Osteoblast (primary cell): ENCODE measurements at places on chromosomes 6 and 20. TPM values are rescaled to one million over a fixed set of nuclear protein-coding genes. Genes with fewer than 3 reads are reported as not detected.

Gene GSTA2
- total RNA-seq: not detected in 2 replicates

Gene VSX1
- total RNA-seq: not detected in 2 replicates

Gene PABPC1L
- 11.2 and 15.6 TPM in 2 replicates for total RNA-seq

Gene FAM184A
- under 0.01 and 0.36 TPM in 2 replicates for total RNA-seq

Gene BFSP1
- 1.8 and 2.9 TPM in 2 replicates for total RNA-seq

Gene C6orf15
- total RNA-seq: not detected in 2 replicates

Gene TRIM31
- total RNA-seq: not detected in 2 replicates

Gene CUL7
- total RNA-seq: 46.9 and 48.5 TPM in 2 replicates

Gene SAMD5
- 0.59 and 1.1 TPM in 2 replicates for total RNA-seq

Gene SAMD3
- 0.72 and 3.5 TPM in 2 replicates for total RNA-seq

Gene MATN4
- under 0.01 TPM in 1 of 2 replicates, not detected in the other for total RNA-seq

Gene DCDC2
- total RNA-seq: under 0.01 TPM in 2 replicates

Gene SPATA25
- total RNA-seq: 1.2 and 1.4 TPM in 2 replicates

Gene DHX16
- 25.6 and 26.1 TPM in 2 replicates for total RNA-seq

Gene TFB1M
- total RNA-seq: 18.8 and 23.3 TPM in 2 replicates

Gene GMPR
- total RNA-seq: 6.5 and 7.4 TPM in 2 replicates

Gene KCNK5
- total RNA-seq: not detected in 2 replicates

Gene SLC17A3
- total RNA-seq: not detected in 2 replicates

Gene KHDC1L
- 0.72 TPM in 1 of 2 replicates, not detected in the other for total RNA-seq

Gene SIRPB2
- under 0.01 TPM in 1 of 2 replicates, not detected in the other for total RNA-seq
